SW480 (cell line): ENCODE measurements at places on chromosomes 11 and 22.

GRCh38 chr11:116192509-116193210 is 580.1 kb downstream of the BUD13 start:
- peak; percentile 43 for DNase-seq

DNA sequence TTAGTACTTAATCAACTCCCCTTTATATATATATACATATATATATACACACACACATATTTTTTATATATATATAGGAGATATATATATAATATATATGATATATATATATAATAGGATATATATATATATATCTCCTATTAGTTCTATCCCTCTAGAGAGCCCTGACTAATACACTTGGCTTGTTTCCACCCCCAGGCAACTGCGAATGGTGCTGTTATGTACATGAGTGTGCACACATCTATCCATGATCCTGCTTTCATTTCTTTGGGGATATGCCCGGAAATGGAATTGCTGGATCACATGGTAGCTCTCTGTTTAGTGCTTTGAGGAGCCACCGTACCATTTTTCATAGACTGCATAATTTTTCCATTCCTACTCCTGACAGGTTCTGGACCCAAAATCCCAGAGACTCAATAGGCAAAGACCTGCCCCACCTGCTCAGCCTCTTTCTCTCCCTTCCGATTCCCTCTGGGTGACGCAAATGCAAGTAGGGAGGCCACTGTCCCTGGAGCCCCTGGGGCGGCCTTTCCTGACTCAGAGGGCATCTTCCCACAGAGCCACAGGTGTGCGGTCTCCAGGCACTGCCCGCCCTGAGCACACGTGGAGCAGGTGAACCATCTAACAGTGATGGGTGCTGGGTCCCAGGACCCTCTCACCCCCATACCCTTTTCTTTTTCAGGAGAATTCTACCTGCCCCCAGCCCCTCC is 12.0 kb downstream of the FGF3 start:
- no peak for DNase-seq

DNA sequence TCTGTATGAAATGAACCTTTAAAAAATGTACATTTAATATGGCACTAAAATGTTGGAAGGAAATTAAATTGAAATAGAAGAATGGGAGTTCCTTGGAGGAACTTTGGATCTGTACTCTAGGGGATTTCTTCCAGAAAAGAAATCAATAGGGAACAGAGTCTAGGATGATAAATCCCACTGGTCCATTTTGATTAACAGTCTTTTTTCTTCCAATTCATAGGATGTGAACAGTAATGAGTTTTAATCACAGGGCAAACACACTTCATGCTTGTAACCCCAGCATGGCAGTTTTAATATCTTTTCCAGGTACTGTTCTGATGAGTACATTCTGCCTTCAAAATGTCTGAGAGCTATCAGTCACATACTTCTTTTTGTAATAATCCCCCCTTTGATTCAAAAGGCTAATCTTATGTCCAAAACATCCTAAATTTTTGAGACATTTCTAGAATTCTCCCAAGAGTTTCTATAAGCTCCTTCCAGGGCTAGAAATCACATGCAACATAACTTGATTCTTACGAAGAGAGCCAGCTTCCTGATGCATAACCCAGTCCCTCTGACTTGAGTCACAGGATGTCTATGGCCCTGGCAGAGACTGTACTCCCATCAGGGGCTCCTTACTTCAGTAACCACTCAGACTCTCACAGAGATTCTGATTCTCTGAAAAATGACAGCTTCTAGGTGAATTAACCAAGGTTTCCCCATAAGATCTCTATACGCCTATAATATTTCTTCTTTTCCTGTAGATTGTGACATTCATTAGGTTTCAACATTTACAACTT is 112.9 kb downstream of the SLC36A4 start:
- DNase-seq = no peak

DNA sequence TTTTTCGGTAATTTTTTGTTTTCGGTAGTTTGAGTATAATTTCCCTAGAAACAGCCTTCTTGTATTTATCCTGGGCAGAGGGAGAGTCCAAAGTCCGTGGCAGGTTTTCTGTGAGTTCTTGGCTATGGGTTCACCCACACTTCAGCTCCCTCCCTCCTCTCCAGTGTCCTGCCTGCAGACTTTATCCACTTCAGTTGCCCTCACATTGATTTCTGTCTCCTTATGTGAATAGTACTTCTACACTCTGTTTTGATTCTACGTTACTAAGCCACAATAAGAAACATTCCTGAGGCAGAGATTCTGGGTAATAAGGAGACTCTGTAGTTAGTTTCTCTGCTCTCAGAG is 868.6 kb downstream of the METTL15 start:
- DNase-seq = no peak

DNA sequence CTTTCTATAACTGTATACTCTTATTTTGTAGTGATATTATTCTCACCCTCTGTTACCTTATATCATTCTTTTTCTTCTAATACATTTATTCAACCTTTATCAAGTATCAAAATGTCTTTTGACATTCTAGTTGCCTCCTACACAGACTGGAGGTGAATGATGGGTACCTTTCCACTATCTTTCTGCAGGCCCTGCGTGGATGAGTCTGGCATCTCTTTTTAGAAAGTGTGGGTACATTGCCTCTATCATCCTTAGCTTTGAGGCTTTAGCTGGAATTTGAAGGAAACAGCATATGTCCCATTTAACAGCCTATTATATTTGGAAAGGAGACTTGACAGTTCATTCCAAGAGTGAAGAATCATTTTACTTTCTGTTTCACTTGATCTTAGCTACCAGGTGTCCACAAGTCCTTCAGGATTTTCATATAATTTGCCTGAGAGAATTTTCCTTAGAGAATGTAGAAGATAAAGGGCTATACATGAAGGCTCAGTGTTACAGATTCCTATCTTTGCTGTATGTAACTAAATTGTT is 192.0 kb downstream of the CWF19L2 start:
- DNase-seq = no peak

DNA sequence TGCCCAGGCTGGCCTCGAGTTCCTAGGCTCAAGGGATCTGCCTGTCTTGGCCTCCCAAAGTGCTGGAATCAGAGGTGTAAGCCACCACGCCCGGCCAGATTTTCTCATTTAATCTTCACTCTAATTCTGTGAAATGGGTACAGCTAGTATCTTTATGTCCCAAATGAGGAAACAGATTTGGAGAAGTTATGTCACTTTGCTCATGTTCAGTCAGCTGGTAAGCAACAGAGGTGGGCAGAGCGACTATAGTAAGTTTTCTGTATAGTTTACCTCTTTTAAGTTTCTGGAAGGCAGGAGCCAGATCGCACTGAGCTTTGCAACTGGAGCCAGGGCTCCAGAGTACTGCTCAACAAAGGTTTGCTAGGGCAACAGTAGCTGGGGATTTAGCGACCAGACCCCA is 33.2 kb downstream of the RCOR2 start:
- no peak for DNase-seq

DNA sequence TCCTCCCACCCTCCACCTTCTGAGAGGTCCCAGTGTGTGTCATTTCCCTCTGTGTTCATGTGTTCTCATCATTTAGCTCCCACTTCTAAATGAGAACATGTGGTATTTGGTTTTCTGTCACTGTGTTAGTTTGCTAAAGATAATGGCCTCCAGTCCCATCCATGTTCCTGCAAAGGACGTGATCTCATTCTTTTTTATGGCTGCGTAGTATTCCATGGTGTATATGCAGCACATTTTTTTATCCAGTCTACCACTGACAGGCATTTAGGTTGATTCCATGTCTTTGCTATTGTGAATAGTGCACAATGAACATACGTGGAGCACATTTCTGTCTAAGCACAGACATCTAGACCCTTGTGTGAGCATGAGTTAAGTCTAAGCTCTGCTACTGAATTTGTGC is 5.7 kb downstream of the CD3E start:
- no peak for DNase-seq

GRCh38 chr11:22577854-22578253 is 47.8 kb downstream of the FANCF start:
- DNase-seq = no peak

- peak; percentile 62 for DNase-seq
These were observed 13.0 kb upstream of the OR6A2 start for GRCh38 chr11:6812390-6813005.

DNA sequence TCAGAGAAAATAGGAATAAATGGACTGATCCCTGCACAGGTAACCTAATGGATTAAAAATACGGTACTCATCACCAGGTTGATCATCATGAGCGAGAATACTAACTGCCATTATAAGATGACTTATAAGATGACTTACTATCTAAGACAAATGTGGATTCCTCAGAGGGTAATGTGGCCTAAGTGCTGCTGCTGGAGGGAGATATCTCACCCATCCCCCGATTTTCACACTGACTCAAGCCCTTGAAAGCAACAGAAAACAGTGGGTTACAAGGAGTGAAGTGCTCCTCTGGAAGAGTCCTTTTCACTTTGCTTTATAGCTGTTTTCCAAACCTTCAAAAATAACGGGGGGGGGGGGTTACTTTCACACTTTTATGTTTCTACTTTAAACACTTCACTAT is 920 bp downstream of the TMEM218 start:
- DNase-seq = no peak

GRCh38 chr11:67384851-67385366 is 6.9 kb upstream of the RAD9A start:
- DNase-seq = no peak

GRCh38 chr22:44698531-44699421 is 3.2 kb upstream of the PRR5 start:
- DNase-seq = no peak

DNA sequence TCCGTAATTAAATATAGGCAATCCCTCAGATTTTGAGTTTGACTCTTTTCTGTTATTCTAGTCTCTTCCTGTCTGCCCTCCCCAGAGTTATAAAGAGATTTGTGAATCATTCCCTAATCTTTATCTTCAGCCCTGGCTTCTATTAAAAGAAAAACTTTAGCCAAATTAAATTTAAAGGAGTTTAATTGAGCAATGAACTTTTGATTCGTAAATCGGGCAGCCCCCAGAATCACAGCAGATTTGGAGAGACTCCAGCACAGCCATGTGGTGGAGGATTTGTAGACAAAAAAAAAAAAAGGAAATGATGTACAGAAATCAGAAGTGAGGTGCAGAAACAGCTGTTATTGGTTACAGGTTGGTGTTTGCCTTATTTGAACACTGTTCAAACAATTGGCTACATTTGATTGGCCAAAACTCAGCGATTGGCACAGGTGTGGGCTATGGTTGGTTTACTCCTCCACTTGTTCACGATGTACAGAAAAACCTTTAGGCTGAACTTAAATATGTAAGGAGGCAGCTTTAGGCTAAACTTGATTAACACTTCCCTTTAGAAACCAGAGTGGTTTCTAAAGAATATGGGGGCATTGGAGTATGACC is 2.3 kb upstream of the ALKBH8 start:
- no peak for DNase-seq

DNA sequence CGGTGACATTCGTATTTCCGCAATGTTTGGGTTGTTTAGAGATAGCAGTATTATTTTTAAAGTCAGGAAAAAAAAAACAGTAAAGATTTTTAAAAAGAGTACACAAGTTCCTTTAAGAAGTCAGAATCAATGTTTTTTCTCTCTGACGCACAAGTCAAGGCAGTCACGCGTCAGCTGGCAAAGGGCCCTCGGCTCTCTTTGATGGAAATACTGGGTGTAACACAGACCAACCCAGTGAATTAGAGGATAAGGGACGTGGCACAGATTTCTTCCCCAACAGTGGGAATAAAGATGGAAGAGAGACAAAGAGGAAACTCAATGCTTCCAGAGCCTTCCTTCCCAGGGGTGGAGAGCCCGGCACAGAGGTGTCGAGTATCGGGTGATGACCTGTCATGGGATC is 13.4 kb downstream of the ASCC2 start:
- no peak for DNase-seq

DNA sequence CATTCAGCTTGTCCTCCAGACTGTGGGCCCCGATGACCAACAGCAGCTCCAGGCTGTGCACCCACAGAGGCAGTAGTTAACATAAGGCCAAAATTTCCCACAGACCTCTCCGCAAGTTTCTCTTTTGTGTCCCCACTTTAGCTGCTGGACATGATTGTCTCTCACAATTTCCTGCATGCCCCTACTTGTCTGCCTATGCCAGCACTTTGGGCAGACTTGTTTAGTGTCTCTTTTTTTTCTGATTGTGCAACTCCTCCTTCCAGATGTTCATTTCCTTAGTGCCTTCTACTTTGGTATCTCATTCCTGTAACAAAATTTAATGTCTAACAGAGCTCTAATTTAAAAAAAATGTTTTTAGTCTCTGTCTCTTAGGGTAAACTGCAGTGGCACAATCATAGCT is 23.8 kb upstream of the SCN3B start:
- DNase-seq = no peak

DNA sequence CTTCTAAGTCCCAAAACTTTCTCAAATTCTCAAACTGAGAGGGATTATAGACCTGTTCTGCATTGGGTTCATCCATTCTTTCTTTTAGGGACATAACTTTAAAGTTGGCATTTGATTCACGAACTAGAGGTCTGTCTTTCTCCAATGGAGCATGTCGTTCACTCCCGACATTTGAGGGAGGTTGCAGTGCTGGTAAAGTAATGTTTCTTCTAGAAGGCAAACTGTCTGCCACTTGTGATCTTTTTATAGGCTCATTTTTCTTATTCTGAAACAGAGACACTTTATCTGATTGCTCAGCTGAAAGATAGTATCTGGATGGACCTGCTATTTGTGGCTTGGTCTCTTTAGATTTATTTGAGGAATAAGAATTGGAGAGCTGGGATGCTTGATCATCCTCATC is 40.4 kb upstream of the CCDC89 start:
- no peak for DNase-seq

DNA sequence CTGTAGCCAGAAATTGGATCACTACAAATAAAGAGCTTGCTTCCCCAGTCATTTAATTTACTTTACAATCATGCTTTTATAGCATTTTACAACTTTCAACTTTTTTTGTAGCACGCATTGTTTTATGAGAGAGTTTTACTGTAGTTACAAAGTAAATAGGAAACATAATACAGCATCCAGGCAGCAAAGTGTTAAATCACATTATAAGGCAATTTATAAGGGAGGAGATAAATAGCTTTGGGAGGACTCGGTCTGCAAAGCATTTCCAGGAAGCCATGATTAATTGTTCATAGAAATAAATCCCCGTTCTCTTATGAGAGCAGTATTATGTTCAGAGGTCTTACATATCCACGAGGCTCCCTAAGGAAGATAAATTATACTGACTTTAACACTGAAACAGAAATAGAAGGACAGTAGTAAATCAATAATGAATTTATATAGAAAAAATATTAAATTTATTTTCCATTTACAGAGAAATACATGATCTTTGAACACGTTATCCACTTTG is 792.6 kb upstream of the RAG2 start:
- DNase-seq = no peak

DNA sequence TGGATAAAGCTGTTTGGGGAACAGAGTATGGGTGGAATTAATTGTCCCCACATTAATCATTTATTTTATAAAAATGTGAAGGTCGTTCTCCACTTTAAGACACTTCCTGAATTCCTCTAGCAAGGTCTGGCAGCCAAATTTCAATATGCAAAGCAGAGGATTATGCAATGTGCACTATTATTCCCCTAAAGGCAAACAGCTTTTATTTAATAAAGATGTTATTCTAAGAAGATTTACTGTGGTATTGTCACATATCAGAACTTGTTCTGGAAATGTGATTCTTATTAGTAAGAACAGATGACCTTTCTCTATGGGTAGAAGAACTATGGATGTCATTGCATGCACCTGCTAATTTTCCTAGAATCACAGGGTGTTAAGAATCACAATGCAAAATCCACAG is 1128.8 kb upstream of the CCDC90B start:
- DNase-seq = no peak
